ENCODE measurements at places on chromosomes 12 and 14.
A peak's percentile ranks its signal among the peaks of the same experiment; 100 is the strongest.

- DNase-seq = no peak
Observed at GRCh38 chr12:123948401-123948795, 24.2 kb downstream of the CCDC92 start.

DNA sequence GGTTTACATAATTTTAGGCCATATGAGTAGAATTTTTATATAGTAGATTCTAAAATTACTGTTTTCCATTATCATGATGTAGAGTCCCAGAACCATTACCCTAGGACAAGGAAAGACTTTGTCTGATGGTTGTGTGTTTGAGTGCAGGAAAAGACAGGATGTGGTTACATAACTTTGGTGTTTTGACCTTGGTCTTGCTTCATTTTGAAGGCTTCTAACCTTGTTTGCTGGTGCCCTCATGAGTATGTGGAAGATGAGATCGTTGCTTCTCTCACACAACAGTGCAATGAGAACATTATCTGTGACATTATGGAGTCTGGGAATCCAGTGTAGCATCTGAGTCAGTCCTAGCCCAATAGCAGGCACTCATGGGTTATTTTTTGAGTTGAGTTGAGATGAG lies 106.2 kb downstream of the IGF1 start:
- DNase-seq = no peak

DNA sequence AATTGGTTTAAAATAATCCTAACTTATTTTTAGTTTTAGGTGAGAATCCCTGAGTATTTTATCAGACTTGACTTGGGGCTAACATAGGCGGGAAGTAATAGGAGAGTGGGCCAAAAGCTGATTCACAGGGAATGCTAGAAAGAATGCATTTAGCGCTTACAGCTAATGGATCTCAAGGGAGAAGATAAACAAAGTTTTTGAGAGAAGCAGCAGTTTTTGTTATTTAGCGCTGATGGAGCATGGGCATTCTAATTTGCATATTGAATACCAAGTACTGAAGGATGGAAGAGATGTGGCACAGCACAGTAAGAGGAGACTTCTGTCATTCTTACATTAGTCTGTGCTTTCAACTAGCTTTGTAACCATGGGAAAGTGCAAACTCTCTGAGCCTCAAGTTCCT lies 436.0 kb upstream of the FBXO33 start:
- DNase-seq = no peak

DNA sequence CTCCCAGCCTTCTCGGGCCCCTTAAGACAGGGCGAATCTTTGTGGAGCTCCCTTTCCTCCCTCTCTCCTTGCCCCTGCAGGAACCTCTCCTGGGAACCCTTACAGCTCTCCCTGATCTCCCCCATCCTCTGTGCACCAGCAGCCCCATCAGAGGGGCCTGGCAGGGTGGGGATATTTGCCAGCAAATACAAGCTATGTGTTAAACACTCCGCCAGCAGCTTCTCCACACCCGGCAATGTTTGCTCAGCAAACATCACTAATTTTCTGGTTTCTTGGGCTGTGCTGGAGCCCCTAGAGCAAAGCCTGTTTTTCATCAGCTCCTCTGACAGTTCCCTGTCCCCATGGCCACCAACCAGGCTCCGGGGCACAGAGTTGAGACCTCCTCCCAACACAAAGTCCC lies 147.5 kb upstream of the LHX5 start:
- DNase-seq = no peak

GRCh38 chr12:130621696-130622298 lies 94.3 kb downstream of the RIMBP2 start:
- DNase-seq = no peak

DNA sequence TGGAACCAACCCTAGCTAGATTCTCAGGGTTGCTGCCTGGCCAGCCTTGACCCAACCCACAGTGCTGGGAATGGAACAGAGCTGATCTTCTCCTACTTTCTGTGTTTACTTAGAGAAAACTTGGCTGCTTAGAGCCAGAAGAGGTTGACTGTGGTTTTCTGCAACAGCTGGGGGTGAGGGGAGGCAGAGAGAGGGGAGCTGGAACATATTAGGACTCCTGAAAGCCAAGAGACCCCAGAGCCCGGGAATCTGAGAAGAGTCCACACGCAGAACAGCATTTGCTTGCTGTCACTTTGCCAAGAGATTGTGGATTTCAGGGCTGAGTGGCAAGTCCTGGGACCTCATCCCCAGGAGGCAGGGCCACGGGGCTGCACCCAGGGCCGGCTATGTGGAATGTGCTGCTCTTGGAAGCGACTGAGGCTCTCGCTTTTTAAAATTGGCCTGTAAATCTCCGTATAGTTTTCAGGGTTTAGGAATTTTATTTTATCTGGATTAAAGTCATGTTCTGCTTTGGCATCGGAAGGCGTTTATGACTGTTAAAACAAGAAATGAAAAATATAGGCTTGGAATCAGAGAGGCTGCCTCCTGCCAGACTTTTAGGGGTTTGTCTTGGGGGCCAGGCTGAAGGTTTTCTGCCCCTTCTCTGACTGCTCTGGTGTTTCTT lies 22.3 kb upstream of the MED13L start:
- DNase-seq = peak; percentile 57

DNA sequence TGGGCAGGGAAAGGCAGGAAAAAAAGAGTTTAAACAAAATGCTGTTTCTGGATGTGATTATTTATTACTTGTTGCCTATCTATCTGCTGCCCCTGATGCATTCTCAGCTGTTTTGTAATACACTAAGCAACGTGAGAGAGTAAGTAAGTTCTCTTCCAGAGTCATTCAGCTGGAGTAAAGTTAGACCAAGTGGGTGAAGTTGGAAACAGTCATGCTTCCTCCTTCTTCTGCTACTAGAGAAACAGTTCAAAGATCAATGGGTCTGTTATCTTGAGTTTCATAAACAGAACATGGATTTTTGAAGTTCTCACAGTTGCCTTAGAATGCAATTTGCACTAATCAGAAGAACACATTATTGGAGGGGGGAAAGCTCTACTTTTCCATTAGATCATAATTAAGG lies 279.3 kb downstream of the EGLN3 start:
- peak; percentile 67 for DNase-seq

GRCh38 chr12:130988751-130989150 lies 35.0 kb downstream of the ADGRD1 start:
- no peak for DNase-seq

- DNase-seq = no peak
Observed at GRCh38 chr12:114688256-114688845, 4.4 kb upstream of the TBX3 start.

DNA sequence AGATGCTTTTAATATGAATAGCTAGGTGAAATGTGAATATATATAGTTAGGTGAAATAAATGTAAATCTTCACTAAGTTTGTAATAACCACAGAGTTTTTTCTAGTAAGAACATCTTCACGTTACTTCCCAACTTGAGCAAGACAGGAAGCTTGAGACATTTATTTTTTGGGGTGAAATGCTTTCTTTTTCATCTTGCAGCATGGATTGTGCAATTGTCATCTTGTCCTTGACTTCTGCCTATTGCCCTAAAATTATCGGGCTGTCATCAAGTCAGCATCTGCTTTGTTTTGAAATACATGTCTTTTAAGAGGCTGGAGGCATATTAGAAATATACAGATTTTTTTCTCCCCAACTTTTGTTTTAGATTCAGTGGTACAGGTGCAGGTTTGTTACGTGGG lies 433.9 kb downstream of the PCNX1 start:
- DNase-seq = no peak

DNA sequence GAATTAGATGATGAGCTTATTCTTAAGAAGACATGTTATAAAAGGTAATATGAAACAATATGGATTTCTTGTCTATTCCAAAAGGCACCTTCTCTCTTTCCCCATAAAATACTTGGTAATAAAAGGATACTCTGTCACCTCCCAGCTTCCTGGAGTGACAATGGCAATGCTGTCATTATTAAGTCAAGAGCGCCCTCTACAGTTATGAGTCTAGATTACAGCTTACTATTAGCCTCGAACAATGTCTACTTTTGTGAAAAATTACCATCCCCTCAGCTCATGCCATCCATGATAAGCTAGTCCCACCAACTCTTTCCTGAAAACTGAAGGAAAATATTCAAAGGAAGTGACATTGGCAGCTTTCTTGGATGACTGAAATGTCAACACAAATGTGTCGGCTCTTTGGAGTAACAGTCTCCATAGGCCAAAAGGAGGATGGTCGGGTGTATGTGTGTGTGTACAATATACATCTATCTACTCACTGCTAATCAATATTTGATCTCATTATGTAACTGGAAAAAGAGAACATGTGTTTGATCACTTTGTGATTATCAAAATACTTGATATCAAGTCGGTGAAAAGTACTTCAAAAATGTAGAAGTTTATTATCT lies 48.7 kb upstream of the CDKN3 start:
- peak; percentile 70 for DNase-seq

GRCh38 chr14:51566831-51567582 lies 84.7 kb upstream of the FRMD6 start:
- DNase-seq = no peak

- no peak for DNase-seq
Observed at GRCh38 chr14:36988568-36988967, 183.8 kb downstream of the SLC25A21 start.

DNA sequence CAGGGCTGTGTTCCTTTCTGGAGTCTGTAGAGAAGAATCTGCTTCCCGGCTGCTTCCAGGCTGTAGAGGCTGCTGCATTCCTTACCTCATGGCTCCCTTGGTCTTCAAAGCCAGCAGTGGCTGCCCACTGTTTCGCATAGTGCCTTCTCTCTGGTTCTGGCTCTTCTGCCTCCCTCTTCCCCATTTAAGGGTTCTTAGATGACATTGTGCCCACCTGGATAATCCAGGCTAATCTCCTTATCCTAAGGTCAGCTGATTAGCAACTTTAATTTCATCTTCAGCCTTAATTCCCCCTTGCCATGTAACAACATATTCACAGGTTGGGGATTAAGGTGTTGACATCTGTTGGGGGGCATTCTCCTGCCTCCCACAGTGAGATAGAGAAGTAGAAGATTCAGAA lies 208.6 kb upstream of the TMTC1 start:
- DNase-seq = no peak

DNA sequence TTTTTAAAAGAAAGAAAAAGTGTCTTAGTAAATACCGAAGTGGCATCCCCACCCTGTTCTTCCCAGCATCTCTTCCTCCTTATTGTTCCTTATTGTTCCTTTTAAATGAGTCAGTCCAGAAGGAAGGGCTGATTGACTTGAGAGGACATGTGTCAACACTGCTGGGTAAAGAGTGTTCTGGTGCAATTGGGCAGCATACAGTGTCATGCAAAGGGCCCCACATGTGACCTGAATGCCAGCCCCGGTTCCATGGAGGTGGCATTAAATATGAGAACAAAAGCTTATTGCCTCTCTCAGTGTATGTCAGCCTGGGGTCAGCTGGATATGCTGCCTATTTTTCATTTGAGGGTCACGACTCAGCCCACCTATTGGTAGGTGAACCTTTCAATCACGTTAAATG lies 58.9 kb upstream of the RIC8B start:
- DNase-seq = no peak

GRCh38 chr14:70183991-70184390 lies 4.8 kb downstream of the SLC8A3 start:
- no peak for DNase-seq

Data from choroid plexus epithelial cell (primary cell).